ENCODE measurements at places on chromosomes 6 and 20.
A peak's percentile ranks its signal among the peaks of the same experiment; 100 is the strongest.

GRCh38 chr6:20866935-20867703 lies 332.9 kb downstream of the CDKAL1 start:
- no peak for DNase-seq

GRCh38 chr20:623704-624103 lies 13.6 kb upstream of the TCF15 start:
- no peak for DNase-seq

DNA sequence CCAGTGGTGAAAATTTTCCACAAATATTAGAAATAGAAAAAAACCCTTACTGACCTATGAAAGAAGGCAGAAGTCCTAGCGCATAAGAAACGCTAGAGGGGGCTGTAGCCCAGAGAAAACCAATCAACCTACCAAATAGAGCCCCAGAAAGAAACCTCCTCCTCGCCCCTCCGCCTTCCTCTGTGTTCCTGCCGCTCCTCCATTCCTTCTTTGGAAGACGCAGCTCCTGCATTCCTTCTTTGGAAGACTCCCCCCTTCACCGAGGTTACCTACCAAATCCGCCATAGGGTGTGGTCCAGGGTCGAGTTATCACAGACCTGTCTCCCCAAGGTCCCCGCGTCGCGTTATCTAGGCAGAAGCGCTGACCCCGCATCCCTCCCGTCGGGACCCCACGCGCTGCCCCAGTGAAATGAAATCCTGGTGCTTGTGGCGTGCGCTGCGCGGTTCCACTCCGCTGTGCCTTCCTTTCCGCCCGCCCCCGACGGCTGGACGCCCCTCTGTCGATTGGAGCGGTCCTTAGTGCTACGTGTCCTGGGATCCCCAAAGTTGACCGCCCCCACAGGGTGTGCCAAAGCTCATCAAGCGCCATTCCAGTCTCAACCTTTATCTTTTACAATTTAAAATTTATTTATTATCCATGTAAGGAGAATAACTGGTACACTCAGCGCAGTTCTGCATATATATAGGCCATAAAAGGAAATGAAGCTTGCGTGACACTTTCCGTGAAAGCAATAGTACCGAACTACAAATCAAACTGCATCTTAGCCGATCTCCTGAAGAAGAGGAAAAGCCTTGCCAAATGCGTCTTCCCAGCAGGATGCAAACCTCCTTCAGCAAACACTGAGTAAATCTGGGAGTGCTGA lies 13.0 kb downstream of the RPP21 start:
- peak; percentile 82 for DNase-seq

GRCh38 chr20:9610665-9611064 lies 96.3 kb downstream of the LAMP5 start:
- no peak for DNase-seq

GRCh38 chr20:62836967-62837490 lies 20.2 kb downstream of the COL9A3 start:
- DNase-seq: no peak

Measured in hematopoietic multipotent progenitor cell treated with erythropoietin and hydrocortisone succinate and interleukin-3 and kit ligand, for 6 days (in vitro differentiated cells).